ENCODE measurements at places on chromosomes 16 and 17.

DNA sequence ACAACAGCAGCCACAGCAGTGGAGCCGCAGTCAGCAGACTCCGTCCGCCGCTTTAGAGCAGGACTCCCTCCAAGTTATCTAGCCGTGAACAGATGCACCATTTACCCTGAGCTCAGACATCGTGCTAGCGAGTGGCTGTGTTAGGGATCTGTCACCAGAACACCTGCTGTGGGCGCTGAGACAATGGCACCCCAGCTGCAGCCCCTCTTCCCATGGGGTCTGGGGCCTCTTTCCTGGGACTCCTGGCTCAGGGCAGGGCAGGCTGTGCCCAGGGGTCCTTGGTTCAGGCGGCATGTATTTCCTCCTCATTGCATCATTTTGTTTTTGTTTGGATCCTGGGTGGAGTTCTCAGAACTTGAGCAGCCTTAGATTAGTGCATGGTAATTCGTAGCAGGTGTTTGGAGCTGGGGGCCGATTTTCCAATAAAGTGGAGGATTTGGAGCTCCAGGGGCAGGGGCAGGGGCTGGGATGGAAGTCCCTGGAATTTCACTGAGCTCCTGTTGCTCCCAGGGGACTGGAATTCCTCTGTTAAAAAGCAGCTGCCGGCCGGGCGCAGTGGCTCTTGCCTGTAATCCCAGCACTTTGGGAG, 23.4 kb downstream of the NMRAL1 start:
- no peak for DNase-seq

DNA sequence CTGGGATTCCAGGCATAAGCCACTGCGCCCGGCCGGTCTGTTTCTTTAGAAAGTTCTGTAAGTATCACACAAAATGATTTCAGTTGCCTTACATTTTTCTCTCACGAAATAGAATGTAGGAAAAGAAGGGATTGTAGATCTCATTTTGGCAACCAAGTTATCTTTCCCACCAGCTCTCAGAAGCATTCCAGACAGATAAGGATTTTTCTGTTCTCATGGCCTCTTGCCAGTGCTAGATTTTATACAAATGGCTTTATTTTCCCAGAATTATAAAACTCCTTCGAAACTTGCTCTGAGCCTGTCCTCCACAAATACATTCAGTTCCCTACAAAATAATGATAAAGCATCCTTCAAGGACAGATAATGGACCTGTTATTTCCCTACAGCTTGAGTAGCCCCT, 46.9 kb downstream of the LCMT1 start:
- DNase-seq = no peak

- DNase-seq = no peak
Observed at GRCh38 chr16:86716649-86717048, 138.3 kb downstream of the FOXL1 start.

DNA sequence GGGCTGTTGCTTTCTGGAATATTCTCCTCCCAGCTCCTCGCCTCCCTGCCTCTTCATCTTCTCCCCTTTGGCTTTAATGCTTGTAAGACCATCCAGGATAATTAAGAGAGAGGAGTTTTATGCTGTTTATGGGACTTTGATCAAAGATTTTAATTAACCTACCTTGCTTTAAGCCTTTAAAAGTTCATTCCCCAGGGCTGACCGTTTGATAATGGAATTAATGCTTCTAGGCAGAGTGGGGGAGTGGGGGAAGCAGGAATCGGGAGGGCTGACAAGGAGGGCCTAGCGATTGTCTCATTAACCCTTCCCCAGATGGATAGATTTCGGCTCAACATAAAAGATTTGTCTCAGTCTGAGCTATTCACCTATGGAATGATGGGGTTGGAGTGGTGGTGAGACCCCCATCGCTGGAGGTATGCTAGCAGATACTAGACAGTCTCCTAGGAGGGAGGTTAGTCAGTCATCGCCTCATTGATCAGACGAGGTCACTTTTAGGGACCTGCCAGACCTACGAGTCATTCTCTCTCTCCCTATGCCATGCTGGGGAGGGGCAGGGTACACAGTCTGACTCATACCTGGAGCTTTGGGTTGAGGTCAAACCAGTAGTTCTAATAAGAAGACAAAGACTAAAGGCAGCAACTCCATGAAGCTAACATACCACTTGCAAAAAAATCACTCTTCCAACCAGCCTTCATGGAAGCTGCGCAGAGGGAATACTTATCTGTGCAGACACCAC, 236.6 kb upstream of the NLRP1 start:
- DNase-seq = no peak

DNA sequence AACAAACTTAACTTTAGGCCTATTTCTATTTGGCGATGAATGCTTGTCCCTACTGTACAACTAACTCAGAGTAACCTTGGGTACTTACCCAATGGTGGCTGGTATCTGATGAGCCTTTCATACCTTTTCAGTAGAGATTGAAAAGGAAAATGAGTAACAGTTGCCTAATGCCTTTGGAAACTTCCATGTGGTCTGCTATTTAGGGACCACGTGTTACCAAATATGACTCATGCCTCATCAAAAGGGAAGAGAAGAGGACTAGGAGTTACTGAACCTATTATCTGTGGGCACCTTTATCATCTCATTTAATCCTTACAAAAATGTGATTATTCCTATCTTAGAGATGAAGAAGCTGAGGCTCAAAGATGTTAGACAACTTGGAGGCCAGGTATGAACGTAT, 8.1 kb downstream of the MYOCD start:
- no peak for DNase-seq

DNA sequence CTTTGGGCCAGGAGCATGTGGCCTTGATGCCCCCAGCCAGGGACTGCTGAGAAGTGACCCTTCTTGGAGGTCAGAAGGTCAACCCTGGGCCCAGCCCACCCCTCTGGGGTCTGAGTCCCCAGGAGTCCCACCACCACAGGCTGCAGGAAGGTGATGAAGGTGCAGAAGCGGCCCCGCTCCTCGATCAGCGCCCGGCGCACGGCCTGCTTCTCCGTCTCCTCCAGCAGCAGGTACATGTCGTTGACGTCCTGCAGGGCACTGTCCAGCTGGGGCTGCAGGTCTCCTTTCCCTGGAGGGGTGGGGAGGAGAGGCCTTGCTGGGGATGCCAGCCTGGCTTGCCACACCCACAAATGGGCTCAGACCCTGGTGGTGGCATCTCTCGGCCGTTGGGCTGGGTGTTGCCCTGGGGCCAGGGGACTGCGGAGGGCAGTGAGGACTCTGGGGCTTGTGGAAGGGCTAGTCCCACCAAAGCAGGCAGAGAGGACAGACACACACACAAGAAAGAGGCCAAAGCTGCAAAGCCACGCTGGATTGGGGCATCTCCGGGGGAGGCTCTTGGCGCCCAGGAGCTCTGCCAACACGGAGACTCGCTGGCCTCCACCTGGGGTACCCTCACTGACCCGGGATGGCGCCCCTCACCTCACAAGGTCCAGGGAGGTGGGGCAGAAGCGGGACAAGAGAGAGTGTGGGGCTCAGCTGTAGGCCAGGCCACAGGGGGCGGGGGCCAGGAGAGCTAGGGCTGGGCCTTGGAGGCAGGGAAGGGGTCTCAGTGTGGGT, 7.5 kb downstream of the MTSS2 start:
- no peak for DNase-seq

DNA sequence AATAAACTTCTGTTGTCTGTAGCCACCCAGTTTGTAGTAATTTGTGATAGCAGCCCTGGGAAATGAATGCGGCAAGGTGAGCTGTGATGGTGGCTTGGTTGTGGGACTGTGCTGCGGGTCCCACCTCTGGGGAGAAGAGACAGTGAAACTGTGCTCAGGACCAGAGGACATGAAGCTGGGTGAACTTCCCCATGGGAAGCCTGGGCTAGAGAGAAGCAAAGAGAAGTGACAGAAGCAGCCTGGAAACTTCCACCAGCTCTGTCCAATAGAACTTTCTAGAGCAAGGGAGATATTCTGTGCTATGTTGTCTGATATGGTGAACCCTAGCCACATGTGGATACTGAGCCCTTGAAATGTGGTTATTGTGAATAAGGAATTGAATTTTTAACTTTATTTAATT, 51.5 kb upstream of the EMP2 start:
- no peak for DNase-seq

GRCh38 chr17:83194761-83195329, 115.4 kb downstream of the METRNL start:
- no peak for DNase-seq

GRCh38 chr16:35516551-35516950, 2057.1 kb downstream of the TP53TG3F start:
- DNase-seq = no peak

DNA sequence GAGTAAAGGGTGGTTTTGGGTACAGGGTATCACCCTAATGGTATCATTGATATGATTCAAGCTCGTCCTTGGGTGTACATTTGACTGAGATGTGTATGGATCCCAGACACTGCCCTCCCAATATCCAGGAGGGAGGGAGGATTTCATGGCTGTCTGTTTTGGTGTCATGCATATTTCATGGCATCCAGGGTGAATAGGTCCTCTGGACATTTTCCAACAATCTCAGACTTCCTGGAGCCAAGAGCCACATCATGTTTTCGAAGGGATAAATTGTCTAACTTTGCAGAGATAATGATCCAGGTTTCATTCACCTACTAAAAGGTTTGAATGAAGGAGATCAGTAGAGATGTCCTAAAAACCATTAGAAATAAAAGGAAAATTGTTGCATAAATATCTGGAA, 431.9 kb downstream of the SHISA9 start:
- no peak for DNase-seq

DNA sequence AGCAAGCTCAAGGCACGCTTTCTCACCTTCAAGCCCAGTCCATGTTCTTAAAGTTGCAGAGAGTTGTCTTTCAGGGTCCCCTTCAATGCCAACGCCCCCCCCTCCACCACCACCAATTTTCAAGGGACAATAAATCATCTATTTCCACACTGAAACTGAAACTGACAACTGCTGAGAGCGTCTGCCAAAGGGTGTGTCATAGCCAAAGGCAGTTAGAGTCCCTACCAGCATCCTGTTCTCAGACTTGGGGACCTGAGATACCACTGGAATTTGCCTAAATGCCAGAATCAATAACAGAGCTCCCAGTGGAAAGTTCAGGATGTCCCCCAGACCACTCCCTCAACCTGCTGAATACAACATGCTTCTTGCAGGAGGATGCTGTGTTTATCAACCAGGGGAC, 133.2 kb upstream of the SOX9 start:
- no peak for DNase-seq

GRCh38 chr16:79601092-79601930, 774 bp upstream of the MAF start:
- DNase-seq = no peak

DNA sequence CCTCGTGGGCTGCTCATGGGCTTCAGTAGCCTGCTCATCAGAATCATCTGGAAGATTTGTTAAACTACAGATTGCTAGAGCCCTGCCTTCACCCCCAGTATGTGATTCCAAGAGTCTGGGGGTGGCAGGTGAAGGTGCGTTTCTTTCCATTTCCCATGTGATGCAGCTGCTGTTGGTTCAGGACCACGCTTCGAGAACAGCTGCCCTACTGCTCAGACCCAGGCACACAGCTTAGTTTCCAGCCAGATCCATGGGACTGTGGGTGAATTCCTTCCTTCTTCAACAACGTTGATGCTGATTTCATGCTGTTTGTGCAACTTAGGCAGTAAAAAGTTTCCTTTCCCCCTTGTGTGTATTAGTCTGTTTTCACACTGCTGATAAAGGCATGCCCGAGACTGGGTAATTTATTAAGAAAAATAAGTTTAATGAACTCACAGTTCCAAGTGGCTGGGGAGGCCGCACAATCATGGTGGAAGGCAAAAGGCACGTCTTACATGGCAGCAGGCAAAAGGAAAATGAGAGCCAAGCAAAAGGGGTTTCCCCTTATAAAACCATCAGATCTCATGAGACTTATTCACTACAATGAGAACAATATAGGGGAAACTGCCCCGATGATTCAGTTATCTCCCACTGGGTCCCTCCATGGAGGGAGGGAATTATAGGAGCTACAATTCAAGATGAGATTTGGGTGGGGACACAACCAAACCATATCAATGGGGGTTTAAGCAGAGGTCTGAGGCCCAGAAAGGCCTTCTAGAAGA, 159.2 kb downstream of the XYLT1 start:
- no peak for DNase-seq

GRCh38 chr17:17748604-17749003, 67.3 kb downstream of the RAI1 start:
- no peak for DNase-seq

GRCh38 chr17:17672453-17673368, 8.5 kb upstream of the RAI1 start:
- no peak for DNase-seq

DNA sequence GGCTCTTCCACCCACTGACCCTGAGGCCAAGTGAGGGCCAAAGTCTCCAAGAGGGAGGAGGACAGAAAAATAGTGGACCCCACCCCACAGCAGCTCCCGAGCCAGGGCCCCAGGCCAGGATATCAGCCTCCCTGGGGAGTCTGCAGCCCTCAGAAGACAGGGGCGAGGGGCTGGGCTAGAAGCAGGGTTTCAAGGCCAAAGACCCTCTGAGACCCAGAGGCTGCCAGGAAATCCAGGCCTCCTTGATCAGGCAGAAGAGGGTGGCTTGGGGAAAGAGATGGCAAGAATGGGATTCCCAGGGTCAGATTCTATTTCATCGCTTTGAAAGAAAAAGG, 156.1 kb downstream of the ZNF423 start:
- DNase-seq = no peak

DNA sequence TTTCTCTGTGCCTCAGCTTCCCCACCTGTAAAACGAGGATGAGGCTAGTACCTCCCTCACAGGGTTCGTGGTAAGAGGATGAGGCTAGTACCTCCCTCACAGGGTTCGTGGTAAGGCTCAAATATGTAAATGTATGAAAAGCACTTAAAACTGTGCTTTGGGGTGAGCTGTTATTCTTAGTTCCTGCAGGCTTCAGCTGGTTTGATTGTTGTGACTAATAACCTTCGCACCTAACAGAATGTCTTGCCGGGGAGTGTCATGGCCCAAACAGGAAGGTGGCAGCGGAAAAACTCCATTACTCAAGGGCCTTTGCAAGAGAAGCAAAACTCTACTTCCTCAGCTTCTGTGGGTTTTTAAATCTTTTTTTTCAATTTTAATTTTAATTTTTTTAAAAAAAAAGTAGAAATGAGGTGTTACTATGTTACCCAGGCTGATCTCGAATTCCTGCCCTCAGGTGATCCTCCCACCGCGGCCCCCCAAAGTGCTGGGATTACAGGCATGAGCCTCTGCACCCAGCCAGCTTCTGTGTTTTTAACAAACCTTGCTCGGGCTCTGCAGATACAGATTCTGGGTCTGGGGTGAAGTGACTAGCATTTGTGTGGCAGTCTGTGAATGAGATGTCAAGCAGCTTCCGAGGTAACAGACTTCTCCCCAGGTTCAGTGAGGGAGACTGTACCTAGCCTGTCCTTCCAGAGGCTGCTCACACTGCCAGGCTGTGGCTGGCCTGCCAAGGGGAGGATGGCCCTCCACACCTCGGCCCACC, 103.0 kb downstream of the RAB11FIP4 start:
- peak; percentile 76 for DNase-seq

GRCh38 chr16:30457743-30458560, 12.3 kb upstream of the SEPHS2 start:
- DNase-seq = no peak

Data from activated naive CD4-positive, alpha-beta T cell treated with anti-CD3 and anti-CD28 coated beads, Interleukin-2, amount 50 U/mL, for 72 hours (primary cell).